Lung microvascular endothelial cell (primary cell): ENCODE measurements at places on chromosomes 5 and 9.

DNA sequence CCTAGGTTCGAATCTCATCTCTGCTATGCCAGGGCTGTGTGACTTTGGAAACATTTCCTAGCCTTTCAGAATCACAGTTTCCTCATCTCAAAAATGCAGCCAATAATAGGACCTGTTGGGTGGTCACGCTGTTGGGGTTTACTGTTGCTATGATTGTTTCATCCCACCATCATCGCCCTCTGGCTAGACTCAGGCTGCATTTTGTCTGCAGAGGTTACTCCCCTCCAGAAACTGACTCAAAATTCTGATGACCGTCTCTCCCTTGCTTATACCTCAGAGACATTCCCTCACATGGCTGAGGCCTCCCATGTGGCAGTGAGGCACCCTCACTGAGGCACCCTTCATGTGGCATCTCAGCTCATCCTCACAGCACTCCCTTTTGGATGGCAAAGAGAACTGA lies 61.6 kb downstream of the COL27A1 start:
- no peak for DNase-seq

- DNase-seq, result peak; percentile 67
Measured at GRCh38 chr5:21823076-21823574, 1030.0 kb downstream of the CDH12 start.

DNA sequence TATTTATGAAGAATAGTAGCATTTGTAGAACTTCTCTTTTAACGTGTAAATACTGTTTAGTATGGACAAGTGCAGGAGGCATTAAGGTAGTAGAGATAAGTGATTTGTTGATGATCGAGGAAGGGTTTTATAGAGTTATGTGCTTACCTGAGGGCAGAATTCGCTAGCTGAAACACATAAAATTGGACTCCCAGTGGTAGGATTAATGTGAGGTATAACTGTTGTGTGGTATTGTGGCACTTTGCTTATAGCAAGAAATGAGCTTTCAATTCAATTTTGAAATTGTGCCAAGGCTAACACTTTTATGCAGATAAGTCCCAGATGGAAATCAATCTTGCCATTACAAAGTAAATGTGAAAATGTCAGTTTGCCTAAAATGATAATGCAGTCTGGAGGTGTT lies 1.2 kb downstream of the AP3S1 start:
- no peak for DNase-seq

- DNase-seq, result no peak
Measured at GRCh38 chr5:463952-464351, 21.0 kb downstream of the EXOC3 start.
